NCI-H82 (cell line): ENCODE measurements at places on chromosomes 2 and 18.
A peak's percentile ranks its signal among the peaks of the same experiment; 100 is the strongest.

DNA sequence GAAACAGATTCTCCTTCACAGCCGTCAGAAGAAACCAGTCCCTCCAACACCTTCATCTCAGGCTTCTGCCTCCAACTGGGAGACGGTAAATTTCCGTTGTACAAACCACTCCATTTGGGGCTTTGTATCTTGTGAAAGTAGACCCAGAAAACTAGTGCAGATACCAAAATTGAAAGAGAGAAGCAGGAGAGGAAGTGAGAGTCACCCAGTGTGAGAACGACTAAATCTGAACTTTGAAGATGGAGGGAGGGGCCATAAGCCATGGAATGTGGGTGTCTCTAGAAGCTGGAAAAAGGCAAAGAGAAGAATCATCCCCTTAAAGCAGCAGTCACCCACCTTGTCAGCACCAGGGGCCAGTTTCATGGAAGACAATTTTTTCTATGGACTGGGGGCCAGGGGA lies 88.3 kb upstream of the LRATD1 start:
- DNase-seq, result no peak

DNA sequence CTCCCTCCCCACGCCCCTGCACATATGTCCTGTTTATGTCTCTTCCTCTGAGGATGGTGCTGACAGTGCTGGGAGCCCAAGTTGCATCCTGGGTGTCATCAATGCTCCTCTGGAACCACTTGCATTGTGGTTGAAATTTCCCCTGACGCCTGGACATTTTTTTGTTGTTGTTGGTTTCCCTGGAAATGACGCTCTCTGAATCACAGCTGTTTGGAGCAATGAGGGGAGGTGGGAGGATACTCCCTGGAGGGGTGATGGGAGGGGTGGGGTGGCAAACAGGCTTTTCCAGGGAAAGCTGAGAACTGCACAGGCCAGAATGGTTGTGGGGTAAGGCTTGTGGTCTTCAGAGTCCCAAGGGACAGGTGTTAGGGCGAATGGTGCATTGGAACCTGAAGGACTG lies 29.6 kb downstream of the CELF4 start:
- no peak for DNase-seq

GRCh38 chr18:53375621-53376020 lies 848.8 kb downstream of the MBD2 start:
- no peak for DNase-seq

GRCh38 chr2:43138441-43138840 lies 88.0 kb downstream of the ZFP36L2 start:
- DNase-seq, result no peak

GRCh38 chr2:195575879-195576401 lies 81.1 kb upstream of the SLC39A10 start:
- no peak for DNase-seq

DNA sequence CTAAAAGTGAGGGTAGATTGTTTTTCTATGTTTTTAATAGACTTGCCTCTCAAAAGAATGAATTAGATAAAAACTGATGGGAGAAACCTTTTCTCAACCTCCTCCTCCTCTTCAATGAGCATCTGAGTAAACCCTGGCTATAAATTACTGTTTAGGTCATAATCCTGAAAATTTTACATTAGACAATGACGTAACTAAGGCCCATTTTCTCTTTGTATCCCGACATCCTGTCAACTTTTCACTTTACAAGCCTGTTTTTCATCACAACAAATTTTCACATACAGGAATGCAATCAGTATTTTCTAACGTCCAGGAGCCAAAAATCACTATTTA lies 1.3 kb downstream of the SPIRE1 start:
- DNase-seq, result no peak

DNA sequence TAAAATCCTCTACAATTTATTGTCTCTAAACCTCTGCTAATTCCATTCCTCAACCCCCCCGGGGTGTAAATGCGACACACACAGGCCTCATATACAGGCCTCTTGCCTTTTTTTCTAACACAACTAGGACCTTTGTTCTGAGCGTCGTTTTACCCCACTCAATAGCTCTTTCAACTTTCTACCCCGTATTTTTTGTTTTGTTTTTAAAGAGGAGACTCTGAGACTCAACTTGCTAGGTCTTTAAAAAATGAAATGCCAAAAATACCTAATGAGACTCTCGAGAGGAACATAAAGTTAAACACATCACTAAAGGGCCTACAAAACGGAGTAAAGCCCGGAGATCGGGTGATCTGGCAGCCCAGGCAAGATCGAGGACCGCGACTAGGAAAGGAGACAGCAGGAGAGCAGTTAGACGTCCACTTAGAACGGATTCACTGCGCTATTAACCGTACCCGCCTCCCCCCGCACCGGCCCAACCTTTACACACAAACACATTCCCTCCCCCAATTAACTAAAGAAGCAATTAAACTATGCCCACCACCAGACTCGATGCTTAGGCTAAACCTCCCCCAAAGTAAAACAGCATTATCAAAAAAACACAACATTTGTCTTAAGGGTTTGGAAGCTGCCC lies 1.7 kb downstream of the TRIP12 start:
- peak; percentile 50 for DNase-seq
